ENCODE measurements at places on chromosomes 2 and 18.

GRCh38 chr2:240499309-240500301 is 58.2 kb downstream of the ANKMY1 start:
- DNase-seq: peak; percentile 0

- DNase-seq: no peak
These were observed 123.4 kb downstream of the FAM124B start for GRCh38 chr2:224278531-224278930.

GRCh38 chr2:98910349-98911125 is 25.5 kb downstream of the CRACDL start:
- no peak for DNase-seq

GRCh38 chr2:127917916-127918315 is 32.2 kb upstream of the AMMECR1L start:
- no peak for DNase-seq

- no peak for DNase-seq
These were observed 99.4 kb downstream of the ZNF516 start for GRCh38 chr18:76395609-76396008.

- no peak for DNase-seq
These were observed 10.3 kb upstream of the ZBTB7C start for GRCh38 chr18:48419277-48420022.

All from stimulated activated CD4-positive, alpha-beta T cell treated with anti-CD3 and anti-CD28 coated beads, Interleukin-1b, Interleukin-23, amount 100 ng/mL, for 48 hours (primary cell).